RPMI7951 (cell line): ENCODE measurements at places on chromosomes 2 and 18. TPM values are rescaled to one million over a fixed set of nuclear protein-coding genes. Genes with fewer than 3 reads are reported as not detected.

The CTLA4 gene
- total RNA-seq, result not detected in 2 replicates

- DNase-seq, result no peak
Observed at GRCh38 chr2:63675026-63675425, 86.3 kb downstream of the MDH1 start.

The PPP1R1C gene
- 3.1 and 4.2 TPM in 2 replicates for total RNA-seq

DNA sequence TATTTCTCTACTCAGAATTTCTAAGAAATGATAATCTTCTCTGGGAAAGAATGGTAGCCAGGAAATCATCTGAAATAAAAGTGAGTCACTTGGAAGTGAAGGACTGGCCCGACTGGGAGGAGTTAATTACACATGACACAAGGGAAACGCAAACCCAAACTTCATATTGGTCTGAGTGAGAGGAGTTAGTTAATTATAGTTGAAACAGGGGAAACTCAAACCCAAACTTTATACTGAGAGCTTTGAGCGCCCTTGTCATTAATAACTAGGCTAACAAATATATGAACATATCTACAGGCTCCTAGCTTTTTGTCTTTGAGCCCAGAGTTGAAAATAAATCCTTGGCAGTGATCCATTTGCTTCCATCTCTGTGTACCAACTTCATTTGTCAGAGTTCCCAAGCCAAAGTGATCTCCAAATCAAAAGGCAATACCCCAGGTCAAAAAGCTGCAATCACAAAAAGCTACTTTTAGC lies 187.8 kb upstream of the COL3A1 start:
- DNase-seq, result peak; percentile 82

DNA sequence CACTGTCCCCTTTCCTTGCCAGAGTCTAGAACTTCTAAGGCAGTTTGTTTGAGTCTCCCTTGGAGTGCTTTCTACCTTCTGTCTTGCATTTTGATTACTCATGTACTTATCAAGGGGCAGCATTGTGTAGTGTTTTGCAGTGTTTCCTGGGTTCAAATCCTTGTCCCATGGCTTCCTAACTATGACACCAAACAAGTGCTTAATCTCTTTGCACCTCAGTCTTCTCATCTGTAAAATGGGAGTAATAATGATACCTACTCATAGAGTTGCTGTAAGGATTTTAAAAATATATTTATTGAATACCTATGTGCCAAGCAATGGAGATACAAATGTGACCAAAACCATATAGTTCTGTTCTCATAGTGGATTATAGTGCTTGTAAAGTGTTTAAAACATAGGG lies 105.5 kb upstream of the PKDCC start:
- DNase-seq, result no peak
